ENCODE measurements at places on chromosomes 4 and X.

- DNase-seq = no peak
Measured at GRCh38 chrX:96449191-96449590, 235.5 kb upstream of the DIAPH2 start.

- DNase-seq = no peak
Measured at GRCh38 chrX:112043997-112044396, 38.6 kb downstream of the TRPC5 start.

GRCh38 chrX:136767104-136767941 is 13.4 kb downstream of the ARHGEF6 start:
- DNase-seq = peak; percentile 52

- peak; percentile 16 for DNase-seq
Measured at GRCh38 chr4:2829321-2829932, 14.2 kb upstream of the ADD1 start.

GRCh38 chr4:41369680-41370079 is 113.0 kb downstream of the UCHL1 start:
- no peak for DNase-seq

- DNase-seq = no peak
Measured at GRCh38 chrX:41335198-41335957, 1.4 kb downstream of the DDX3X start.

- no peak for DNase-seq
Measured at GRCh38 chr4:34417160-34417559, 1827.2 kb downstream of the ARAP2 start.

- no peak for DNase-seq
Measured at GRCh38 chr4:5974321-5974720, 43.9 kb downstream of the C4orf50 start.

- DNase-seq = no peak
Measured at GRCh38 chr4:41725254-41725653, 23.3 kb downstream of the PHOX2B start.

DNA sequence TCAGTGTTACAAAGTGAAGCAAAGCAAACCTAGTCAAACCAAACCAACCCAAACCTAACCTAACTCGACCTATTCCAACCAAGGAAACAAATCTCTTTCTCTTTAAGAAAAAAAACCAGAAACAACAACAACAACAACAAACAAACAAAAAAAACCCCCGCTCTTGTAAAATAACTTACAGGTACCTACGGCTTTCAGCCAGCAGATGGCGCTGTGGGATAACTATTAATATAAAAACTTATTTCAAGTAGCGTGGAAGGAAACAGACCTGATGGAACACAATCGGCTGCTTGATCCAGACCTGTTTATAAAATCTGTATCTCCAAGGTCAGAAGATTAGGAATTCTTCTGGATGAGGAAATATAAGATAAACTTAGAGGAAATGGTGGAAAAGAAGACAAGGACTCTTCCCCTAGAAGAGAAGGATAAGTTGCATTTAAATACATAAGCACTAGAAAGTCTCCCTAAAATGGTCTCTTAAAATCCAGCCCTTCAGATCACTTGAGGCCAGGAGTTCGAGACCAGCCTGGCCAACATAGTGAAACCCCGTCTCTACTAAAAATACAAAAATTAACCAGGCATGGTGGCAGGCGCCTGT is 34.4 kb upstream of the CDKL5 start:
- DNase-seq = peak; percentile 61

DNA sequence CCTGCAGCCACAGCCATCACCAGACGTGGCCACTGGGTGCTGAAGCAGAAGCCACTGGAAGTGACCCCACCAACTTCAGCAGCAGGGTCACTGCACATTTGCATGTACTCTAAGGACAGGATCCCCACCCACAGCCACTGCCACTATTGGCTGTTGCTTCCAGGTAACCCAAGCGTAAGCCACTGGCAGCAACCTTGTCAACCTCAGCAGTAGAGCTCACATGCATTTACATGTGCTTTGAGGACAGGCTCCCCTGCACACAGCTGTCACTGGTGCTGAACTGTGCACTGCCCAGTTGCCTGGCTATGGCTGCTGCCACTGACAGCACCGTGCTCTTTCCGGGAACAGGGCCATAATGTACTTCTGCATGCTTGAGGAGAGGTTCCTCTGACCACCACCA is 332.4 kb upstream of the DMD start:
- no peak for DNase-seq

GRCh38 chr4:152843481-152844090 is 63.8 kb downstream of the ARFIP1 start:
- no peak for DNase-seq

GRCh38 chrX:94662689-94663088 is 988.7 kb downstream of the FAM133A start:
- no peak for DNase-seq

DNA sequence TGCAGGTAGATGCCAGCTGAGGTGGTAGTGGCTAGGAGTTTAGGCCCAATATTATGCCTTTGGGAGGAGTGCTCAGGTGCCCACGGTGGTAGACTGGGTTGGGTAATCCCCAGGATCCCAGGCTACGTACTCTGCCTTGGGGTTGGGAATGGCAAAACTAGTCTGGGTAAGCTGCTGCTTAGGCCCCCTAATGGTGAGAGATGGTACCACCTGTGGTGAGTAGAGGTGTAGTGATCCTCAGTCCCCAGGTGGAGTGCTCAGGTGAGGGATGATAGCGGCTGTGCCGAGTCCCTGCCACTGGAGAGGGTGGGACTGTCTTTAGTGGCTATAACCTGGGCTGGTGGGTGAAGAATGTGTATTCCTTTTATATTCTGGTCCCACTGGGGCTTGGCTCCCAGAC is 75.2 kb downstream of the IL1RAPL2 start:
- DNase-seq = no peak

DNA sequence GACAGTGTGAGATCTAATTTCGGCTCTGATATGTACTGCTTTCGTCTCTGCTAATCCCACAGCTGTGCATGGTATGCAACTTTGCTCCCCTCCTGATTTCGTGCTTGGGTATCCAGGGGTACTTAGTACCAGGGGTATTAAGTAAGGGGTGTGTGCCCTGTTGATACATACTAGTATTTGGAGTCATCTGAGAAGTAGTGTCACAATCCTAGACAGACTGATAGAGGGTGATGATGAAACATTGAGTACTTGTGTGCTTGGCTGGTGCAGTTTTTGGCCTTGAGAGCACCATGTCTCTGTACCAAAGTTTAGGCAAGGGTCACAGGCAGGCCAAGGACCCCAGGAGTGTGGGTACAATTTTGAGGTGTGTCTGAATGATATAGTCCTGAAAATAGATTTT is 10.9 kb downstream of the GPAT3 start:
- no peak for DNase-seq

DNA sequence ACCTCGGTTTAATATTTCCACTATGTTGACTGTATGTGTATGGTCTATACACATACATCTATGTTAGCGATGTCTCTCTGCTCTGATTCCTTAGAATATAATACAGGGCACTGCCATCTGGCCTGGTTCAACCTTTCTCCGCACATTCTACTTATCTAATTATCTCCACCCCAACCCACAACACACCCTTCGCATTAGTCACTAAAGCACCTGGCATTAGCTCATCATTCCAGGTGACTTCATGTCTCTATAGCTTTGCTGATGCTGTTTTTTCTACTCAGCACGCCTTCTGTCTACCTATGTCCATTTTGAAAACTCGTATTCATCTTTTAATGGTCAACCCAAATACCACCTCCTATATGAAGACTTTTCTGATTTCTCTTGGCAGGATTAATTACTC is 425.2 kb upstream of the RASGEF1B start:
- no peak for DNase-seq

DNA sequence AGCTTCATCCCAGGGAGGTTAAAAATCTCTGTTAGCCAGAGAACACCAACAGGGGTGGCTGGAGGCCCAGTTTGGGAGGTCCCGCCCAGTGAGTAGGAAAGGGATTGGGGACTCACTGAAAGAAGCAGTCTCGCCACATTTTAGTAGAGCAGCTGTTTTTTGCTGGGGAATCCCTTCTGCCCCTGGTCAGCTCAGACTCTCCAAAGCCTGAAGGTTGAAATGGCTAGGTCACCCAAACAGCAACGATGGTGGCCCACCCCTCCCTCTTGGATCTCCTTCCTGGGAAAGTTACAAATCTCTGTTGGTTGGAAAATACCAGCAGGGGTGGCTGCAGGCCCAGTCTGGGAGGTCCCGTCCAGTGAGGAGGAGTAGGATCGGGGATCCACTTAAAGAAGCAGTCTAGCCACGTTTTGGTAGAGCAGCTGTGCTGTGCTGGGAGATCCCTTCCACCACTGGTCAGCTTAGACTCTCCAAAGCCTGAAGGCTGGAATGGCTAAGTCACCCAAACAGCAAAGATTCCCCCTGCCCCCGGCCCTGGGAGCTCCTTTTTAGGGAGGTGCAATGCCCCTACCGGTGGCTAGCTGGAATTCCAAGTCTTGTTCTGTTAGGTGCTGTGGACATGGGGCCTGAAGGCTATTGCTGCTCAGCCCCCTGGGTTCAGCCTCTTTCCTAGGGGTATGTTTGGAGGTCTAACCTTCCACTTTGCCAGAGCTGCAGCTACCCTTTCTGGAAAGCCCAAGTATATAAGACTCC is 40.0 kb upstream of the TEX13A start:
- DNase-seq = no peak

DNA sequence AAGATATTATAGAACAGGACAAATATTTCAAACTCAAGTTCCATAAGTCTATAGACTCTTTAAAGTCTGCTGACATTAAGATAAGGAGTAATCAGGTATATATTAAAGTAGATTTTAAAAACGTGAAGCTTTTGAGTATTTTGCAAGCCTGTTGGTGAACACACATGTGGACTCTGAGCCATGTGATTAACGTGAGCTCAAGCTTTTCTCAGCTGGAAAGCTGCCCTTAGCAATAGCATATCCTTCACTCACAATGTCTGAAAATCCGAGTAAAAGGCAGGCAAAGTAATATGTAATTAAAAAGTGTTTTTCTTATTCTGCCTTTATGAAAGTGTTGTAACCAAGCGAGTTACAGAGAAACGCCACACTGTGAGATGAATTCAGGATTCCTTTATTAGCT is 140.5 kb upstream of the AADAT start:
- no peak for DNase-seq

GRCh38 chr4:26826721-26827120 is 33.9 kb upstream of the STIM2 start:
- DNase-seq = no peak

- no peak for DNase-seq
Measured at GRCh38 chr4:184536881-184537248, 62.5 kb upstream of the IRF2 start.

All from activated CD4-positive, CD25-positive, alpha-beta regulatory T cell treated with anti-CD3 and anti-CD28 coated beads, Interleukin-2, amount 50 U/mL, for 72 hours (primary cell).